CD4-positive, alpha-beta T cell treated with Interleukin-1 beta for 1 hour (primary cell): ENCODE measurements at places on chromosomes 16 and 17.
A peak's percentile ranks its signal among the peaks of the same experiment; 100 is the strongest.

GRCh38 chr16:13923703-13924298 lies 3.8 kb downstream of the ERCC4 start:
- no peak for DNase-seq

GRCh38 chr17:33373273-33373672 lies 80.2 kb upstream of the ASIC2 start:
- no peak for DNase-seq

- DNase-seq = no peak
Measured at GRCh38 chr16:50819706-50820105, 77.8 kb downstream of the CYLD start.

DNA sequence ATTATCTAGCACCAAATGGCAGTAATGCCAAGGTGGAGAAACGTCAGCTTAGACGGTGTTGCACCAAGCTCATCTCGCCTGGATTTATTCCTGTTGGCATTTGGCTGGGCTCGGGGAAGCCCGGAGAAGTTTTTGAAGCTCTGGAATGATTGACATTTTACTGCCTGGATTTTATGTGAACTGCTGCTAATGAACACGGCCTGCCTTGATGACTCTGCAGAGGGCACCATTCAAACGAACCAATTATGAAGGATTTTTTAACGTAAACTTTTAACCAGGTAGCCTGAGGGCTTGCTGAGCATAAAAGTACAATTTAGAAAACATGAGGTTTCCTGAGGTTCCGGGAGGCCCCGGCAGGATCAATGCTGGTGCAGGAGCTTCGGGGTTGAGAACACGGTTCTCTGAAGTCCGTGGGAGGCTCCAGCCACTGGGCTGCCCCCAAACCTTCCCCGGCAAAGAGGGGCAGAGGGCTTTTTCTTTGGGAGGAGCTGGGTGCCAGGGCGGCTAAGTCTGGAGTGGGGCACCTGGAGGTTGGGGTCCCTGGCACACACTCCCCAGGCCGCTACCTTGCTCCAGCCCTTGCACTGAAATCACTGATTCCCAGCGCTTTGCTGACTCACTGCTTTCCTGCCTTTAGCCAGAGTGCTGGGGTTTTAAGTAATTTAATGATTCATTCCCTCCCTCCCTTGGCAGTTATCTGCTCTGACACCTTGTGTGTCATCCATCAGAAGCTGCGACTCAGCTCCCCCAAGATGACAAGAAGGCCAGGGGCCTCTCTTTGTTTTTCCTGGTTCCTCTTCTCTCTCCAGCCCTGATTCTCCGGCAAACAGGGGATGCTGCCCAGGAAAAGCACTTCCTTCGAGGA lies 161.2 kb upstream of the IRX3 start:
- no peak for DNase-seq

GRCh38 chr16:88548131-88548874 lies 21.9 kb upstream of the ZC3H18 start:
- no peak for DNase-seq

DNA sequence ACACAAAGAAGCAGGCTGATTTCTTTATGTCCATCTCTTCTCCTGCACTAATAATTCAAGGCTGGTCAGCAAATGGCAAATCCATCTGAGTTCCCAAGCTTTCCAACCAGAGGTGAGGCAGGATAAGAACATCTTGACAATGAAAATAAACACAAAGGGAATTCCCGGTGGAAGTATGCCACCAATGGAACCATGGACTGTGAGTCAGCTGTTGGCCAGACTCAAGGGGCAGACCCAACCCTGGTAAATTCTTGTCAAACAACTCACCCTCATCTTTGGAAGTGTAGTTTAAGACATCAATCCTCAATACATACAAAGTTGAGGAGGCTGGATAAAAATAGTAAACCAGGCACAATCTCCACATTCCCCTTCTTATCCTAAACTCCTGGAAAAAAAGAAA lies 74.3 kb upstream of the CES5A start:
- DNase-seq = no peak

DNA sequence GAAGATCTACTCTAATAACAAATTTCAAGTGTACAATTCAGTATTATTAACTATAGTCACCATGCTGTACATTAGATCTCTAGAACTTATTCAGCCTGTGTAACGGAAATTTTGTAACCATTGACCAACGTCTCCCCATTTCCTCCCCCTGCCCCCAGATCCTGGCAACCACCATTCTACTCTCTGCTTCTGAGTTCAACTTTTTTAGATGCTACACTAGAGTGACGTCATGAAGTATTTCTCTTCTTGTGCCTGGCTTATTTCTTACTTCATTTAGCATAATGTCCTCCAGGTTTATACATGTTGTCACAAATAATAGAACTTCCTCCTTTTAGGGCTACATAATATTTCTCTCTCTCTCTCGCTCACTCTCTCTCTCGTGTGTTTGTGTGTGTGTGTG lies 157.5 kb downstream of the ANKFN1 start:
- DNase-seq = no peak

DNA sequence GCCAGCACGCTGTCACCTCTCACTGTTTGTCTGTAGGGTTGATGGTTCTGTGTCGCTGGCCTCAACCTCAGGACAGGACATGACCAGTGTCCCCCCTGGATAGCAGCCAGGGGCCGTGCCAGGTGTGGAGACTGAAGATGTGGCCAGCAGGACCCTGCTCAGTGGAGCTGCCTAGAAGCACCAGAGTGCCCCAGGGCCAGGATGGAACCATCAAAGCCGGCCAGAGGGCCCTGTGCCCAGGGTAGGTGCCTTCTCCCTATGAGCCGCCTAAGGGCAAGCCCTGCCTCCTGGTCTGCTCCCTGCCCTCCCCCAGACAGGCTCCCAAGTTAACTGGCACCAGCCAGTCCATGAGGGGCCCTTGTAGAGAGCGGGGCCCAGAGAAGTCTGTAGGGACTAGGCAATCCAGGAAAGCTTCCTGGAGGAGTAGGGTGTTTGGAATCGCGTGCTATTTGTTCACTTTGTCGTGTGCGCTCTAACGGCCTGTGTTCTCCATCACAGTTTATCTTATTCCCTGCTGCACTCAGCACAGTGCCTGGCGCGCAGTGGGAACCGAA lies 546 bp upstream of the NDUFB10 start:
- DNase-seq = no peak

GRCh38 chr16:67917852-67918236 lies 13.8 kb downstream of the CTRL start:
- no peak for DNase-seq

DNA sequence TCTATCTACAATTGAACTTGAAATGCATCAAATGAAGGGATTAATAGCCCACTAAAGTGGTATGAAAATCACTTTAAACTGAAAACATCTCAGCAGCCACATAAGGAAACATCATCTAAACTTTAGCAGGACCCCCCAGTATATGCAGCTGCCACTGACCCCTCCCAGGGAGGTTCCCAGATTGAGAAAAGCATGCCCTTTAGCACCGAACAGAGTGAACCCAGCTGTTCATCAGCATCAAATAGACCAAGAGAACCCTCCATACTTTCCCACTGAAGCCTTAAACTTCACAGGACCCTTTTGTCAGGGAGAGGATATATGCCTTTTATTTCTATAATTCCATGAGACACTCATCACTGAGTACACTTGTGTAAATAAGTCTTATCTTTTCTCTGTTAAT lies 44.6 kb downstream of the MYH10 start:
- no peak for DNase-seq

DNA sequence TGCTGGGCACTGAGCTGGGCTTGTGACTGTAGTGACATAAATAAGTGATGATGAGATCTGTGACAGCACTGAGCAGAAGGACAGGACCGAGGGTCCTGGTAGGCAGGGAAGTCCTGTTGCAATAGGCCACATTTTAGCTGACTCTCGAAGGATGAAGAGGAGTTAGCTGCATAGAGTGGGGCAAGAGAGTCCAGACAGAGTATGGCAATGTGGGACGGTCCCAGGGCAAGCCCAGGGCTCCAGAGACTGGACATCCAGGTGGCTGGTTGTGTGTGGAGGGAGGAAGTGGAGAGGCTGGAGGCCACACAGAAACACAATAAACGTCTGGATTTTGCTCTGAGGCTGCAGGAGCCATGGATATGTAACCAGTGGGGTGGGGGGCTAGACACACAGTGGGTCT lies 64.5 kb upstream of the ZNF423 start:
- DNase-seq = no peak

- DNase-seq = no peak
Measured at GRCh38 chr16:49369651-49370611, 3.7 kb upstream of the C16orf78 start.

DNA sequence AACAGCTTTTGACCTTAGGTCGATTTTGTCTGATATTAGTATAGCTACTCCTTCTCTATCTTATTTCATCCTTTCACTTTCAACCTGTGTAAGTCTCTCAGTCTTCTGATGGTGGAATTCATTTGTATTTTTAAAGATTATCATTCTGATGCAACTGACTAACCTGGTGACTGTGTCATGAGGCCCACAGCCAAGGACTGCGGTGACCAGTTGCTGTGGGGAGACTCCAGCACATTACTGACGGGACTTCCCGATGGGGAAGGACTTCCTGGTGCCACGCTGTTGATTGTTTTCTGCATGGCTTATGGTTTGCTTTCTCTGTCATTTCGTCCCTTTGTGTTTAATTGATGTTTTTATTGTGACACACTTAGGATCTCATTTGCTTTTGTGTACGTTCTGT lies 34.2 kb downstream of the RMI2 start:
- peak; percentile 48 for DNase-seq

- DNase-seq = no peak
Measured at GRCh38 chr17:38448208-38448771, 20.0 kb downstream of the ARHGAP23 start.

DNA sequence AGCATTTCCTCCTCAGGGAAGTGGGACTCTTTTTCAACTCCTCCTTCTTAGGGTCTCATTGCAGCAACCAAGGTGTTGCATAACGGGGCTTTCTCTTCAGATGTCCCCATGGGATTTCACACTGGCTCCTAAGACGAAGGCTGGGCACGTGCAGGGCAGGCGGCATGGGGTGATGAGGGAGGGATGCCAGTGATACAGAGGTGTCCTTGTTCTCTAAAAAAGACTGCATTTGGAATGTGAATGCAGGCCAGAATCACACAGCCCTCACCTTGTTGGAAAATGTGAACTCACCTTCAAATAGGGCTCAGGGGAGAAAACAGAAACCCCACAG lies 105.6 kb downstream of the XYLT1 start:
- DNase-seq = no peak

- no peak for DNase-seq
Measured at GRCh38 chr16:88929091-88929445, 47.9 kb downstream of the CBFA2T3 start.

- DNase-seq = no peak
Measured at GRCh38 chr17:49353607-49354006, 8.4 kb downstream of the ZNF652 start.

- no peak for DNase-seq
Measured at GRCh38 chr17:74502861-74503260, 28.4 kb downstream of the CD300LB start.

DNA sequence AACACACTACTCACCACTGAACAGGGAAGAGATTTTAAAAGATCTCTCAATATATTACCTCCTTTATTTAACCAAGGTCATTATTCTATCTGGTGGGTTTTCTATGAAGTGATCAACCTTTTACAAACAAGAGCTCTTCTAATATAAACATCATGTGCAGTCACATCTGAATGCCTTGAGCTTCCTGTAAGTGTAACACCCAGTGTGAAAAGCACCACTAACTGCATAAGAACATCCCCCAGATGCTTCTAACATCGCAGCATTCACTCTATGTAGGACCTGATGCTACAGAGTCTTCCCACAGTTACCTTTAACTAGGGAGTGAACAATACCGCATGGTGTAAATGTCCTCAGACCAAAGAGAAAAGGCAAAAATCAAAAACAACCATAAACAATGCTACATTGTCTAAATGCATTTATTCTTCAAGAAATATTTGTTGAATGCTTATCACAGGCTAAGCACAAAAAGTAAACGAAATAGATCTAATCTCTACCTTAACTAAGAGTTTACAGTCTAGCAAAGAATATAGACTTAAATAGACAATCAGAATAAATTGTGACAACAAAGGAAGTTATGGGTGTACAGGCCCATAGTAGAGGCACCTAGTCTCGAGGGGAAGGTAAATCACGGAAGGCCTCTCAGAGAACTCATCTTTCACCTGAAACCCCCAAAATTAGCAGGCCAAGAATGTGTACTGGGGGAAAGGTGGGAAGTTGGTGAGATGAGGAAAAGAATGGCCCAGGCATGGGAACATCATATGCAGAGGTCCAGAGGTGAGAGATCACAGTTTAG lies 16.2 kb downstream of the SKAP1 start:
- DNase-seq = no peak

DNA sequence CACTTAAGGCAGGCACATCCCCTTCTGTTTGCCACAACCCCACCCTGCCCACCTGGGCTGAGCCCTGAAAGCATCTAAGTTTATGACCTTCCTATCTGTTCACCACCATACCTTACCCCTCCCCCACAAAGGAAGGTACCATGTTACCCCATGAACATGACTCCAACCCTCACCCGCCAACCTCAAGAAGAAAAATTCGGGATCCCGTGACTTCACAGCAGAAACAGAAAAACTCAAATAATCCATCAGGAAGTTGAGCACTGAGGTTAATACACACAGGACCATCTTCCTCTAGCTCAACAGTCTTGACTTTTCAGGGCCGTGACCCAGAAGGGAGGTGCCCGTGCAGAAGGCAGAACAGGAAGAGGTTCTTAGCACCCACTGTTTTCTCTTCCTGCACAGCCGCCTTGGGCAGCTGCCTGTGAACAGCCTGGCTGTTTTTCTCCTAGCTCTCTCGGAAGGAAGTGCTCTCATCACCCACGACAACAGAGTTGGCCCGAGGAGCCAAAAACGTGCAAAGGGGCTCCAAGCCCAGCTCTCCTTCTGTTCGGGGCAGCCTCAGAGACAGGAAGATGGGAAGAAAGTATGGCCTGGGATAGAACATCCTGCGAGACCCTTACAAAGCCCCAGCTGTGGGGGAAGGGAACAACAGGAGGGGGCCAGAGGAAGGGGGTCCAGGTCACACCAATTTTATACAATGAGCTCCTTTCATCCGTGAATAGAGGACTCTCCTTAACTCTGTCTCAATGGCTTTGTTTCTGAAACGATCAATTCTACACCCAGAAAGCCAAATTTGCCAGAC lies 101.1 kb downstream of the XYLT1 start:
- peak; percentile 82 for DNase-seq

- DNase-seq = no peak
Measured at GRCh38 chr16:84392031-84392360, 23.7 kb downstream of the ATP2C2 start.

DNA sequence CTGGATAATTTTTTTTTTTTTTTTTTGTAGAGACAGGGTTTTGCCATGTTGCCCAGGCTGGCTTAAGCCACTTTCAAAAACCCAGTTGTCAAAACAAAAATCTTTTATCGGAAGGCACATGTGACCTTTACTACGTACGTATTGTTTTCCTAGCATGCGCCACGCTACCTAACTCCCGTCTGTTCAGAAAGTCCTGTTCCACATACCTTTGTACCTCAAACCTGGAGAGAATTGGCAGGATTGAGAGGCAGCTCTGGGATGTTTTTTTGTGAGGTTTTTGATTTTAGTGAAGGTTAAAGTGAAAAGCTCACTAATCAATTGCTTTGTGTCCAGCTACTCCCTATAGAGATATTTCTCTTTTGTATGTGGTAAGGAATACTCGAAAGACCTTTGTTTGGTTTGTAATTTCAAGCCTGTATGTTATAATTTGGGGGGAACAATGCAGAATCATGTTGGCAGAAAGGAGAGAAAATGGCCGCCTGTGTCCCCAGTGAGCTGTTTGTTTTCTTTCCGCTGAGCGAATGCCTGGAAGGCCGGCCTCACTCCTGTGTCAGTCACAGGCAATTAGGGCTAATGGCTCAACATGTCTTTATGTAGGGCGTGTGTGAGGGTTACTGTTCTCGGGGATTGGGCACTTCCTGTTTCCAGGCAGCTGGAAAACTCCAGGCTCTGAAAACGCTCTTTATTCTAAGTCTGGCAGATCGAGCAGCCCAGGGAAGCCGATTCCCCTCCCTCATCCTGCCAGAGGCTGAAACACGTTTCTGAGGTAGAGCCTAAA lies 60.8 kb upstream of the CLEC18A start:
- no peak for DNase-seq
